ENCODE measurements at places on chromosomes 7 and 10. TPM values are rescaled to one million over a fixed set of nuclear protein-coding genes. Genes with fewer than 3 reads are reported as not detected.

Gene DMBT1
- total RNA-seq = 0.53 TPM

Gene CD36
- total RNA-seq = 0.28 TPM

Gene ZP3
- 14.2 TPM for total RNA-seq

Gene ADRB1
- total RNA-seq = 0.48 TPM

DNA sequence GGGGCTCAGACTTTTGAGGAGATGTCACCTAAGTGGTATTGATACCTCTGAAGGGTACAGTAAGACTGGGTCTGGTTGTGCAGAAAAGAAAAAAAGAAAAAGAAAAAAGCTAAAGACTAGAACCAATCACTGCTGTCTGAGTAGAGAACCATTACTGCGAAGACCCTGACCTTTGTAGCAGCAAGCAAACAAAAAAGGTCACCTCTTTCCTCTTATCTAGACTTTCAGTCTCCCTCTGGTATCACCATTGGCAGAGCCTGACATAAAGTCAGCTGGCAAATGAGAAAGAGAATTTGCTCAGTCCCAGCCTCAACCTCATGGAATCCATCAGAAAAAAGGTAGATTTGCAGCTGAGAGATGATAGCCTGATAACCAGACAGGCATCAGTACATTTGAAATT lies 2.6 kb upstream of the DNTT start:
- H3K27ac ChIP-seq = no peak overlapping the region
- H3K36me3 ChIP-seq = no peaks in the 10 kb centered on the region
- no peak overlapping the region for H3K4me3 ChIP-seq

GRCh38 chr7:33109005-33109757 lies at the start of gene RP9:
TSS of gene RP9 (minus strand) at chr7:33109404. CDS start at chr7:33109372, 32 bp downstream.
- 0 out of 2 replicates have a peak, but pooled peaks cover 10% of the 10 kb centered on the region for H3K27me3 ChIP-seq
- H3K36me3 ChIP-seq = no peaks in the 10 kb centered on the region
- H3K4me1 ChIP-seq = peaks cover 24% of the 10 kb centered on the region
- H3K4me3 ChIP-seq = peak within 1 kb of the TSS; percentile 69
- H3K27ac ChIP-seq = peak within 1 kb of the TSS; percentile 4
- DNase-seq = no peak

- DNase-seq = peak; percentile 19
- H3K27ac ChIP-seq = no peak overlapping the region
- H3K4me1 ChIP-seq = 0 out of 2 replicates have a peak, but pooled peaks cover 7% of the 10 kb centered on the region
- no peaks in the 10 kb centered on the region for H3K36me3 ChIP-seq
- H3K4me3 ChIP-seq = no peak overlapping the region
Observed at GRCh38 chr10:63115732-63116383, 17.3 kb upstream of the NRBF2 start.

- H3K27ac ChIP-seq = peak overlapping the region; percentile 31
- H3K4me3 ChIP-seq = no peak overlapping the region
Observed at GRCh38 chr7:133853706-133854276, 273.3 kb upstream of the LRGUK start.

DNA sequence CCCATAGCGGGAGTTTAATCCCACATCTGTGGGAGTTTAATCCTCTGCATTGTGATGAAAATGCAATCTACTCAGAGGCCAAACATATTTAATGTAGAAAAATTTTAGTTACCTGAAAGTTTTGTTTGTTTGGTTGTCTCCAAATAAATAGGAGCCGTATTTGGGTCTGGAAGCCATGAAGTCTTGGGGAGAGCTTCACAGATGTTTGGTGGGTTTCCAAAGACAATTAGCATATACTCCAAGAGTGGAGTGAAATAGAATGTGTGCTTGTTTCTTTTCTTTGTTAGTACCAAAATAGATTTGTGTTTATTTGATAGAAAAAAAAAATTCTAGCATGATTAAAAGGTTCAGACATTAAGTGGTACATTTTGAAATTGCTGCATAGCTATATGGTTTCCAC lies 50.9 kb downstream of the ANK3 start:
- H3K27me3 ChIP-seq = no peaks in the 10 kb centered on the region
- H3K4me1 ChIP-seq = no peaks in the 10 kb centered on the region
- H3K36me3 ChIP-seq = no peaks in the 10 kb centered on the region
- H3K27ac ChIP-seq = no peak overlapping the region
- DNase-seq = no peak

- H3K4me1 ChIP-seq = peaks cover 17% of the 10 kb centered on the region
- no peak for DNase-seq
- H3K27ac ChIP-seq = no peak overlapping the region
- H3K36me3 ChIP-seq = no peaks in the 10 kb centered on the region
Observed at GRCh38 chr10:12590675-12591659, 241.6 kb downstream of the CAMK1D start.
